ENCODE measurements at places on chromosomes 6 and 20. TPM values are rescaled to one million over a fixed set of nuclear protein-coding genes. Genes with fewer than 3 reads are reported as not detected.

CASS4 gene
- total RNA-seq = not detected

BPI gene
- not detected for total RNA-seq

SPATS1 gene
- not detected for total RNA-seq

IYD gene
- 0.30 TPM for total RNA-seq

SPATA25 gene
- total RNA-seq = 0.85 TPM

ACSS1 gene
- total RNA-seq = 11.8 TPM

POM121L2 gene
- total RNA-seq = not detected

OR2J3 gene
- not detected for total RNA-seq

DCDC2 gene
- 494 TPM for total RNA-seq

PRSS16 gene
- 3.4 TPM for total RNA-seq

IMPG1 gene
- 0.30 TPM for total RNA-seq

ABHD16B gene
- not detected for total RNA-seq

ECT2L gene
- total RNA-seq = 0.10 TPM

LY86 gene
- total RNA-seq = not detected

TCP11 gene
- 0.60 TPM for total RNA-seq

AURKA gene
- 48.3 TPM for total RNA-seq

GABRR1 gene
- not detected for total RNA-seq

DLK2 gene
- 1.3 TPM for total RNA-seq

C20orf204 gene
- total RNA-seq = 0.45 TPM

KCNB1 gene
- under 0.01 TPM for total RNA-seq

PHACTR3 gene
- 1.6 TPM for total RNA-seq

KCTD20 gene
- total RNA-seq = 73.8 TPM

LTA gene
- total RNA-seq = not detected

MEI4 gene
- 1.2 TPM for total RNA-seq

CALHM6 gene
- total RNA-seq = 3.1 TPM

DDAH2 gene
- total RNA-seq = 121 TPM

GSTA1 gene
- 0.15 TPM for total RNA-seq

OR12D3 gene
- not detected for total RNA-seq

SLC26A8 gene
- total RNA-seq = not detected

TNFRSF21 gene
- 31.2 TPM for total RNA-seq

CLDN20 gene
- not detected for total RNA-seq

TSPYL1 gene
- total RNA-seq = 102 TPM

MYT1 gene
- total RNA-seq = under 0.01 TPM

MAS1 gene
- total RNA-seq = not detected

TXNDC5 gene
- total RNA-seq = 301 TPM

FKBP1A gene
- 131 TPM for total RNA-seq

CEP43 gene
- total RNA-seq = 33.9 TPM

Measured in renal cortical epithelial cell (primary cell).